ENCODE measurements at places on chromosomes 3 and 15.

DNA sequence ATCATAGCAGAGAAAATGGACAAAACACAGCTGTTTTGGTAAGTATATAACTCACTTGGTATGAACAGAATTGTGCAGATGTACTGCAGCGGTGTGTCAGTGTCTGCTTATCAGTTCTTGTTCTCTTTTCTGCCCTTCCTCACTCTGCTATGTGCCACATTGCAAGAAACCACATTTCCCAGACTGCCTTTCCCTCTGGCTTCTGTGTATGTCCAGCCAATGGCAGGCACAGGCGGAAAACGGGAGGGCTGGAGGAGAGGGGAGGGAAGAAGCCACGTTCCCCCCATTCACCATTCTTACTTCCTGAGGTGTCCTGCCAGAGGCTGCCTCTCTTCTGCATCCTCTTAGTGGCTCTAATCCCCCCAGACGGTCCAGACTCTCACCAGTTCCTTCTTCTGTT is 15.4 kb downstream of the HHLA2 start:
- no peak for DNase-seq

DNA sequence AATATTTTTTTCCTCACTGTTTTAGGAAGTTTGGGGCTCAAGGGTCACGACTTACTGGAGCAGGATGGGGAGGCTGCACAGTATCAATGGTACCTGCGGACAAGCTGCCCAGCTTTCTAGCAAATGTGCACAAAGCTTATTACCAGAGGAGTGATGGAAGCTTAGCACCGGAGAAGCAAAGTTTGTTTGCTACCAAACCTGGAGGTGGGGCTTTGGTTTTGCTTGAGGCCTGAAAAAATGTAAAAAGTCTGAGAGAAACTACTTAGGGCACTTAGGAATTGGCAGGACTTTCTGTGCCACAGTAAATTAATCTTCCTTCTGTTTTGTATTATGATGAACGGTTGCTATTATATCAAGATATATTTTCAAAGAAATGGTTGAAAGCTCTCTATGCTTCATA is 95.1 kb upstream of the FGF7 start:
- no peak for DNase-seq

DNA sequence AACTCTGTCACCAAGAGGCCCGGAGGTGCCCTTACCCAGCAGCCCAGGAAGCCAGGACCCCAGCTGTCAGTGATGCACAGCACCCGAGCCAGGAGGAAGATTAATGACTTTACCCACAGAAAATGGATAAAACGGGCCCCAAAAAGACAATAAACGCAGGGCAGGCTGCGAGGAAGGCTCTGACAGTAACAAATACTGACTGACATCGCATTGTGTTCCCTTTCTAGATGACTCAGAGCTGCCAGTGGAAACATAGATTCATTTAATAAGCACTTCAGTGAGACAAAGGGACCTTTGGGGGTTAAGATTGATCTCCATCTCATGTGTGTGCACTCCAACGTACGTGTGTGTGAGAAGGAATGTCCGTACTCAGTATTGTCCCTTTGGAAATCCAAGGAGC is 225.3 kb upstream of the PPP2R3A start:
- no peak for DNase-seq

DNA sequence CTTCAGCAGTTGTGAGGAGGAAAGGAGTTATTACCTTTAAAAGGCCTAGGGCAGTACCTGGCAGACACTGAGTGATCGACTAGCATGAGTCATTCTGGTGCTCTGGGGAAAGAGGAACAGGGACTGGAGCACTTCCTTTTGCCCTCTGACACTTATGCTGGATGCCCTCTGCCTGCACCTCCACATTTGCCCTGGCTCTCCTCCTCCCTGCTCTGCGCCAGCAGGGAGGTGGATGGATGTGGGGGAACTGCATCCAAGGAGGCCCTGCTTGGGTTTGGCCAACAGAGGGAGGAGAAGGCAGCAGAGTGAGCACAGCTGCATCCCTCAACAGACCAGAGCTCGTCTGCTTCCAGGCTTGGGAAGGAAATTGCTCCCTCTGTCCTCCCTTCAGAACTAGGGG is 75.0 kb downstream of the SEMA5B start:
- DNase-seq: no peak

DNA sequence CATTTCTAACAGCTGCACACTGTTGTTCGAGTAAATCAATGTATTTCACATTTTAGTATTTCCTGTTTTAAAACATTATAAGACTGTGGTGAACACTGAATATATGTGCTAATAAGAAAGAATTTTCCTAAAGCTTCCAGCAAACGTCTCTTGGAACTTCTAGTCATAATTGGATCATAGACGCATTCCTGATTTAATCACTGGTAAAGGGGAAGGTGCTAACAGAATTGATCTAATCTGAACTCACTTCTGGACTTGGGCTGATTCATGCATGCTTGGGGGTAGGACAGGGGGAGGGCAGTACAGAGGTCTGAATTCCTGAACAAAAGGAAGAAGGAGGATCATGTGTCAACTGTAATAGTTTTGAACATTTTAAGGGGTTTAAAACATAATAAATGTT is 7.3 kb upstream of the LEKR1 start:
- no peak for DNase-seq

Measured in putamen (tissue), 1 donor.